ENCODE measurements at places on chromosomes 12 and 14. TPM values are rescaled to one million over a fixed set of nuclear protein-coding genes. Genes with fewer than 3 reads are reported as not detected.

- peak overlapping the region; percentile 96 for H3K27ac ChIP-seq
- no peaks in the 10 kb centered on the region for H3K27me3 ChIP-seq
- no peak for DNase-seq
- H3K36me3 ChIP-seq = peaks cover 14% of the 10 kb centered on the region
- no peaks in the 10 kb centered on the region for H3K4me1 ChIP-seq
- no peak overlapping the region for H3K4me3 ChIP-seq
Measured at GRCh38 chr14:61766151-61766550, 3.9 kb downstream of the SNAPC1 start.

STYK1 gene
- not detected for total RNA-seq

HELB gene
- total RNA-seq = 0.93 TPM

CCDC59 gene
- 41.8 TPM for total RNA-seq

DNA sequence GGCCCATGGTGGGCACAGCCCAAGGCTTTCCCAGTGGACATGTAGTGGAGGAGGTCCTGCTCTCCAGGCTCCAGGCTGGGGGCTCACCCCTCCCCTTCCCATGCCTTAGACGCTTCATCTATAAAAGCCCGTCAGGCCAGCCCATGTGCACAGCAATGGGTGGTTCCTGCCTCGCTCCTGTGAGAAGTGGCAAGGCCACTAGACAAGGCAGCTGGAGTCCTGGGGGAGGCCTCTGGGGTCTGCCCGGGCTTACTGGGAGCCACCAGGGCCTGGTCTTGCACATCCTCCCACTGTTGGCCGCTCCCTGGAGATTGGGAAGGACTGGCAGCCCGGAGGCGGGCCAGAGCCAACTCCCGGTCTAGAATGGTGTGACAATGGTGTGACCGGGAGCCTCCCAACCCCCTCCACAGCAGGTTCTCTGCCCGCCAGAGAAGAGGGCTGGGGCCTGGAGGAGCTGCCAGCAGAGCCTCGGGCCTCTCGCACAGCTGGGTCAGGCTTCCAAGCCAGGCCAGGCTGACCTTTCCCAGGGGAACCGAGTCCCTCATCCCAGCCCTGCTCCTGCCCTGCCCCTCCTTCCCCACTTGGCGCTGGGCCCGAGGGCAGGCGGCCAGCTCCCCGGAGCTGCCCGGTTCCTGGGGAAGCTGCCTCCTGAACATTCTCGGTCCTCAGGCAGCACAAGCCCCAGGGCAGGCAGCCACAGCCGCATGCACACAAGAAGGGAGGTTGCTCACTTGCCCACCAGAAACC lies 97.9 kb downstream of the RFLNA start:
- H3K27me3 ChIP-seq = no peaks in the 10 kb centered on the region
- H3K27ac ChIP-seq = peak overlapping the region; percentile 94
- peak; percentile 91 for DNase-seq
- H3K4me3 ChIP-seq = no peak overlapping the region
- H3K36me3 ChIP-seq = peaks cover 16% of the 10 kb centered on the region

SINHCAF gene
- total RNA-seq = 34.7 TPM

NANOG gene
- total RNA-seq = not detected

GCH1 gene
- total RNA-seq = 2.4 TPM

CCDC77 gene
- total RNA-seq = 3.2 TPM

GRCh38 chr12:31407562-31407961 lies 81.6 kb upstream of the SINHCAF start:
- H3K4me1 ChIP-seq = no peaks in the 10 kb centered on the region
- H3K36me3 ChIP-seq = peaks cover 11% of the 10 kb centered on the region
- H3K27me3 ChIP-seq = no peaks in the 10 kb centered on the region

GRCh38 chr14:53002576-53002975 lies 51.7 kb upstream of the FERMT2 start:
- DNase-seq = no peak
- no peaks in the 10 kb centered on the region for H3K4me1 ChIP-seq
- no peaks in the 10 kb centered on the region for H3K36me3 ChIP-seq
- H3K4me3 ChIP-seq = no peak overlapping the region

- H3K27ac ChIP-seq = no peak overlapping the region
- H3K27me3 ChIP-seq = no peaks in the 10 kb centered on the region
- no peak overlapping the region for H3K4me3 ChIP-seq
Measured at GRCh38 chr14:68718023-68718990, 74.6 kb downstream of the ZFP36L1 start.
